ENCODE measurements at places on chromosomes 2 and 18.

GRCh38 chr2:165185633-165186032 lies 18.2 kb downstream of the SCN3A start:
- DNase-seq = no peak

DNA sequence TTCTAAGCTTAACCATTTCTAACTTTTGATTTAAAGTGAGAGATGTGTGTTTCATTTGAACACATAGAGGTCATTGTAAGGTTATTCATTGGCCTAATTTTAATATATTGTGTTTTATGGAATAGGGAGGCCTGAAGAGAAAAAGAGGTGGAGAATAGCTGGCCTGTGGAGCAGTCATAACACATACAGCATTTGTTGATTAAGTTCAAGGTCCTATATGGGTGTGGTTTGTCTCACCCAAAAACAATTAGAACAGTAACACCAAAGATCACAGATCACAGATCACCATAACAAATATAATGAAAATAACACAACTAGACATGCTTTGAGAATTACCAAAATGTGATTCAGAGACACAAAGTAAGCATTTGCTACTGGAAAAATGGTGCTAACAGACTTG lies 252.4 kb upstream of the SPOPL start:
- no peak for DNase-seq

DNA sequence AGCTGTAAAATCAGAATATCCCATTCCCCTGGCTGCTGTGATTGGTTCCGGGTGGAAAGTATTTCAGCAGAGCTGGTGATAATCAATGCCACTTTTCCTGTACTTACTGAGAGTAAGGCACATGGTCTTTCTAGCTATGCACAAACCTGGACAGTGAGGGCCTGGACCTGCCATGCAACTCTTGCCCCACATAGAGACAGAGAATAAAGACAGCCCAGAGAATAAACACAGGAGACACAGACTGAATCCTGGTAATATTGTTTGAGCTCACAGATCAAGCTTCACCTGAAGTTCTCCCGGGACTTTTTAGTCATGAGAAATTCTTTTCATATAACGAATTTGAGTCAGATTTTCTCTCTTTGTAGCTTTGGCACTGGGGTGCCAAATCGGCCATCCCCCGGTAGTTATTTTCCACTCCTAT lies 81.9 kb downstream of the ACAA2 start:
- DNase-seq = no peak

DNA sequence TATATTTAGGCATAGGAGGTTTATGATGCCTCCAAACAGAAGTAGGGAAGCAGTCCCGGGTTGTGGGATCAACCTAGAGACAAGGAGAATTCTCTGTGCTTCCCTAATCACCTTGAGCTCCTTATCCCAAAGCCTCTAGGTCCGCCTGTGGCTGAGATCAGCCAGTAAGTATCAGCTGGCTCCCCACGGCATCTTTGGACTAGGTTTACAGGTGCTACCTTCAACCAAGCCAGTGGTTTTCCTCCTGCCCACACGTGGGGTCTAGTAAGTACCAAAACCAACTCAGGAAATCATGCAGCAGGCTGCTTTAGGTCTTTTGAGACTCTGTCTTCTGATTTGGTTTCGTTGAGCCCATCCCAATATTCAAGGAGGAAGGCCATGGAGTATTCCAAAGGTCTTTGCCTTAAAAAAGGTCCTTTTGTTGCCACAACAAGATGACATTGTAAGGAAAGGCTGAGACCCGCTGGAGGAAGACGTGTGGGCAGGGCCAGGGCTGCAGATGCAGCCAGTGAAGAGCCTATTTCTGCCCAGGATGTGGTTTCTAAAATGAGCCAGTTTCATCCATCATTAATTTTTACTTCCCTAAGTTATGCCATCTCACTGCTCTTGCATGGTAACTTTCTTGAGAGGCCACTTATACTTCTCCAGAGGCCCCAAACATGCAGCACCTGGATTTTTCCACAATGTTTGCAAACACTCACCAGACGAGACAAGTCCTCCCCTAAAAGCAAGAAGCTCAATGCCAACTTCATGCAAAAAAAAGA lies 248.7 kb downstream of the RNF152 start:
- DNase-seq = no peak

DNA sequence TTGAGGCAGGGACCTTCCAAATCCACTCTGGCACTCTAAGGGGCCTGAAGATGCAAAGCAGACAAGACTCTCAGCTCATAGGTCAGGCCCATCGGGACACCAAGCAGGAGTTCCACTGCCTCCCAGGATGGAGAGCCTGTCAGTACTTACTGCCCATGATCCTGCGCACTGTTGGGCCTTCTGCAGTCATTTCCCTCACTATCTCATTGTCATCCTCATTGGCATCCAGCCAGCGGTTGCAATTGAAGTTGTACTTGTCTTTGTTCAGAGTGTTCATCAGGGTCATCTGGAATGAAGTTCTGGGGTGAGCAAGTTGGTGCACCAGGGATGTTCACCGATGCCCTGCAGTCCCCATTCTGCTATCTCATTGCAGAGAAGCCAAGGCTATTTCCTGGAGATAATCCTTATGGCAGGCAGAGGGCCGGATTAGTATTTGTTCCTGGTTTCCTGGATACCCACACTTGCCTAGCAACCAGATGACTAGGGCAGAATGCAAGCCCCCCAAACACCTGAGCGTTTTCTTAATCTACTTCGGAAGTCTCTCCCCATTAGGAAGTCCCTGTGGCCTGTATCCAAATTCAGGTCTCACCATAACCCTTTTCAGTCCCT lies 65.1 kb downstream of the LOXHD1 start:
- DNase-seq = no peak
